ENCODE measurements at places on chromosomes 4 and X.

DNA sequence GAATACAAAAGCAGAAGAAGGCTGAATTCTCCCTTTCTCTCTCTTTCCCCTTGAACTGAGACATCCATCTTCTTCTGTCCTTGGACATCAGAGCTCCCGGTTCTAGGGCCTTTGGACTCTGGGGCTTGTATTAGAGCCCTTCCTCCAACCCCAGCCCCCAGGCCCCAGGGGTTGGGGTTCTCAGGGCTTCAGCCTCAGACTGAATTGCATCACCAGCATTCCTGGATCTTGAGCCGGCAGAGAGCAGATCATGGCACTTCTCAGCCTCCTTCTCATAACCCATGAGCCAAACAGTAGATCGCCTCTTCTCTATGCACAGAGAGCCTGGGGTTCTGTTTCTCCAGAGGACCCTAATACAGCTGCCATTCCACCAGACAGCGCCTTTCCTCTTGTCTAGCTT is 25.3 kb upstream of the CLDN24 start:
- peaks cover 42% of the 10 kb centered on the region for H3K27me3 ChIP-seq
- DNase-seq, result no peak
- H3K4me3 ChIP-seq, result no peak overlapping the region
- H3K27ac ChIP-seq, result no peak overlapping the region
- H3K36me3 ChIP-seq, result no peaks in the 10 kb centered on the region

GRCh38 chr4:66157594-66157993 is 487.3 kb upstream of the EPHA5 start:
- no peaks in the 10 kb centered on the region for H3K27me3 ChIP-seq
- no peak overlapping the region for H3K27ac ChIP-seq
- H3K4me3 ChIP-seq, result no peak overlapping the region
- H3K4me1 ChIP-seq, result no peaks in the 10 kb centered on the region
- no peaks in the 10 kb centered on the region for H3K36me3 ChIP-seq

DNA sequence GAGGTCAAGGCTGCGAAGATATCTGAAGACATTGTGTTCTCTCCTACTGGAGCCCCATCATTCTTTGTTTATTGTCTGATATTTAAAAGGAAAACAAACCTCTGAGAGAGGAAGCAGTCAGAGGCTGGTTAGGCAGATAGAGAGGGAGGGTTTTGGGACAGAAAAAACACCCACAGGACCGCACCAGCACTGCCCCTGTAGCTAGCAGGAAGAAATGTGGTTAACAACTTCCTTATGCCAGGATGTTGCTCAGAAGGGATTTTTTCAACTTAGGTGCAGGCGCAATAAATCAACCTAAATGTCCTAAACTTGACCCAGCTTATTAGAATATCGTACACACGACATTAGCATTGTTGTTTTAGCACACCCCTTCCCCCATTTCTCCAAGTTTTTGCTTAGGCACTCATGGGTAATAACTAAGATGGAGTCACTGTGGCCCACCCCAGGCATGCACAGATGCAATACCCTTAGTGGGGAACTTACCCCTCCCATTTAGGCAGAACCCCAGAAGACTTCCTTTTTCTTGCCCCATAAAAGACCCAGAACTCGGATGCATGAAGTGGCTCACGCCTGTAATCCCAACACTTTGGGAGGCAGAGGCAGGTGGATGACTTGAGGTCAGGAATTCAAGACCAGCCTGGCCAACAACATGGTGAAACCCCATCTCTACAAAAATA is 2.8 kb upstream of the ZNF718 start:
- H3K27ac ChIP-seq, result peak overlapping the region; percentile 47
- peaks cover 30% of the 10 kb centered on the region for H3K4me1 ChIP-seq
- H3K4me3 ChIP-seq, result peak overlapping the region; percentile 27
- peaks cover 25% of the 10 kb centered on the region for H3K36me3 ChIP-seq

GRCh38 chrX:105753411-105753810 is 68.9 kb upstream of the NRK start:
- H3K27ac ChIP-seq, result no peak overlapping the region
- H3K27me3 ChIP-seq, result no peaks in the 10 kb centered on the region
- H3K4me1 ChIP-seq, result no peaks in the 10 kb centered on the region

DNA sequence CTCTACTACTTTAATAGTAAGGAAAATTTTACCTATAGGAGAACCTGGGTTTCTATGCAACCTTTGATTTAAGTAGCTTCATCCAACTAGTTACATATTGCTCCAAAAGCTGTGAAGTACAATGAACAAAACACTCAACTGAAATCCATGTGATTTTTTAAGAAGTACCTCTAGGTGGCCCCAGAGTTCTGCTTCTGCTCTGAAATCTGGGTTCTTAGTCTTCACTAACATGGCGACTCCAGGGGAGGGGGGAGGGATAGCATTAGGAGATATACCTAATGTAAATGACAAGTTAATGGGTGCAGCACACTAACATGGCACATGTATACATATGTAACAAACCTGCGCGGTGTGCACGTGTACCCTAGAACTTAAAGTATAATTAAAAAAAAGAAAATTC is 73.4 kb upstream of the MAGEB2 start:
- no peaks in the 10 kb centered on the region for H3K27me3 ChIP-seq
- no peak for DNase-seq
- H3K4me1 ChIP-seq, result no peaks in the 10 kb centered on the region
- no peak overlapping the region for H3K4me3 ChIP-seq
- H3K36me3 ChIP-seq, result no peaks in the 10 kb centered on the region

- H3K4me3 ChIP-seq, result no peak overlapping the region
- no peak for DNase-seq
- no peaks in the 10 kb centered on the region for H3K36me3 ChIP-seq
- no peaks in the 10 kb centered on the region for H3K4me1 ChIP-seq
- no peaks in the 10 kb centered on the region for H3K27me3 ChIP-seq
Measured at GRCh38 chr4:168569066-168569930, 72.4 kb downstream of the PALLD start.

DNA sequence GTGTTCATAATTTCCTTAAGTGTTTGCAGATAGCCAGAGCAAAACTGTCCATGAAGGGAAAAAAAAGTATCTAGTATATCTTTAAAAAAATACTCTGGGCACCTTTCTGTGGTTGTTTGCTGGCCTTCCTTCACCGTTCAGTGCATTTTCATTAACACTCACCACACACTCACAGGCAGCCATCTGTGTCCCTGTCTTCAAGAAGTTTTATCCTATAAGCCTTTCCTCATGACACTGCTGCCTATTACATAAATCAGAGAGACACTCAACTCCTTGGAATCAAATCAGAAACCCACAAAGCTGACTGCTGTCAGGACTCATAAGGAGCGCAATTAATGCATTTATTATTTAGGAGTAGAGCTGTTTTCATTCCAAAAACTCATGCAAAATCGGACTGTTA is 1720.2 kb downstream of the PCDH7 start:
- no peaks in the 10 kb centered on the region for H3K36me3 ChIP-seq
- H3K4me1 ChIP-seq, result no peaks in the 10 kb centered on the region
- H3K4me3 ChIP-seq, result no peak overlapping the region
- H3K27ac ChIP-seq, result no peak overlapping the region
- no peaks in the 10 kb centered on the region for H3K27me3 ChIP-seq
- DNase-seq, result no peak

DNA sequence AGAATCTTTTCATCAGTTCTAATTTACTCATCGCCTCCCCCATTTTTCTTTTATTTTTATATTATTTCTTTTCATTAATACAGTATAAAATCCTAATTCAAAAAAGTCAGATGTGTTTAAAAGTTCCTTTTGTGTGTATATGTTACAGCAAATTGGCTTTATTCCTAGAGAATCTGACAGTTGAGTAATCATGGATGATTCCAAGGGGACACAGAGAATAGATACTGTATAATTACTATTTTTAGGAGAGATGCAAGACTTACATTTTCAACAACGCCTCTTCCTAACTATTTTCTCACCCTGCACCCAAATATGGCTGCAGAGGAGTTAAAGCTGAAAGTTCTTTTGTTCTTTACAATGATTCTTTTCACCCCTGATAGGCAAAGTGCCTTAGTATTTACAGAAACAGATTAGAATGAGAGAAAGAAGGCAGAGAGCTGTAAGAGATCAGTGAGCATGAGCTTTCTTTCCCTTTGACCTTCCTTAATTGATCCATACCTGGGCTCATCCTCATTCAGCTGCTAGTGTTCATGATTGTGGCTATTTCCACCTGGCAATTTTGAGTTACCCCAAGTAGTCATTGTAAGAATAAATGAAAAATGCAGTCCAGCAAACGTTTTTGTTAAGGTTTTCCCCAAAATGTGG is 210.8 kb downstream of the SLC4A4 start:
- H3K27me3 ChIP-seq, result no peaks in the 10 kb centered on the region
- no peaks in the 10 kb centered on the region for H3K4me1 ChIP-seq
- H3K4me3 ChIP-seq, result no peak overlapping the region
- no peak overlapping the region for H3K27ac ChIP-seq

GRCh38 chr4:143586080-143586479 is 72.6 kb downstream of the SMARCA5 start:
- no peaks in the 10 kb centered on the region for H3K4me1 ChIP-seq
- peak overlapping the region; percentile 5 for H3K27ac ChIP-seq
- peaks cover 24% of the 10 kb centered on the region for H3K36me3 ChIP-seq
- no peaks in the 10 kb centered on the region for H3K27me3 ChIP-seq
- no peak overlapping the region for H3K4me3 ChIP-seq
- DNase-seq, result no peak

GRCh38 chr4:76882630-76883029 is 15.3 kb downstream of the SOWAHB start:
- H3K27ac ChIP-seq, result no peak overlapping the region
- H3K27me3 ChIP-seq, result peaks cover 23% of the 10 kb centered on the region
- DNase-seq, result no peak

GRCh38 chr4:149755969-149756368 is 59.7 kb downstream of the IQCM start:
- no peaks in the 10 kb centered on the region for H3K27me3 ChIP-seq
- H3K27ac ChIP-seq, result no peak overlapping the region
- no peak overlapping the region for H3K4me3 ChIP-seq
- no peaks in the 10 kb centered on the region for H3K4me1 ChIP-seq
- DNase-seq, result no peak

GRCh38 chr4:37603070-37603468 is 83.1 kb downstream of the RELL1 start:
- no peak overlapping the region for H3K27ac ChIP-seq
- H3K4me3 ChIP-seq, result no peak overlapping the region
- DNase-seq, result peak; percentile 57

GRCh38 chrX:78643874-78644273 is 15.3 kb downstream of the RTL3 start:
- H3K27me3 ChIP-seq, result peaks cover 16% of the 10 kb centered on the region
- H3K36me3 ChIP-seq, result peaks cover 8% of the 10 kb centered on the region
- H3K27ac ChIP-seq, result no peak overlapping the region
- no peak overlapping the region for H3K4me3 ChIP-seq

DNA sequence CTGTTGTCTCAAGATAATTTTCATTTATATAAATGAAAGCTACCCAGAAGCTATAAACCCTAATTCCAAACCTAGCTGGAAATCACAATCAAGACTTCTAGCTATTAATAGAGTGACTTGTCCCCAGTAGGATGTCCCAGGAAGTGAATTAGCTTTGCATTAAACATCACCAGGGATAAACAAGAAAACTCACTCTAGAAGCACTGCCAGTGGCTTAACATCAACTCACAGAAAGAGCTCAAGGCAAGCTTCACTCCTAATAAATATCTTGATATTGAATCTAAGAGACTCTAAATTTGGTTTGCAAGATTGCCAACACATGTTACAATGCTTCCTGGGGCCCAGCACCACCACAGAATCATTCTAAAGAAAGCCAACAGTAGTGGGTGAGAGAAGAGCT is 468.7 kb upstream of the FAM241A start:
- no peak overlapping the region for H3K4me3 ChIP-seq
- H3K27ac ChIP-seq, result no peak overlapping the region
- H3K4me1 ChIP-seq, result no peaks in the 10 kb centered on the region
- no peaks in the 10 kb centered on the region for H3K36me3 ChIP-seq
- no peaks in the 10 kb centered on the region for H3K27me3 ChIP-seq

DNA sequence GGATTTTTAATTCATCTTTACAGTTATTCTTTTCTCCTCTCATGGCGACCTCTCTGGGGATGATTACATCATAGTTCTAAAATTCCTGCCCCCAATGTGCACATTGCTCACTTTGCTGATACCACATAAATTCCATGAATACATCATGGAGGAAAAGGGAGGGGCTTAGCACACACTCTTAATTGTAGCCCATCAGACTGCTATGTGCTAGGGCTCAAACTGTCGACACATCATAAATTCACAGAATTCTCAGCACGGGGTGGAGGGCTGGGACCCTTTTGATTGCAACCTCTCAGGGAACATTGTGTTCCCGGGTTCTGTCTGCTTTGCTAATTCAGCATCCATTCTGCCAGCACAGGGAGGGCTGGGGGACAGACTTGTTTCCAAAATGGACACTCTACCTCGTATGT is 592.9 kb downstream of the BCOR start:
- no peak for DNase-seq
- H3K4me3 ChIP-seq, result no peak overlapping the region
- no peaks in the 10 kb centered on the region for H3K36me3 ChIP-seq
- peaks cover 4% of the 10 kb centered on the region for H3K4me1 ChIP-seq

- H3K27ac ChIP-seq, result no peak overlapping the region
- DNase-seq, result no peak
- H3K4me3 ChIP-seq, result no peak overlapping the region
- no peaks in the 10 kb centered on the region for H3K36me3 ChIP-seq
Measured at GRCh38 chr4:71832049-71832448, 48.2 kb upstream of the GC start.

DNA sequence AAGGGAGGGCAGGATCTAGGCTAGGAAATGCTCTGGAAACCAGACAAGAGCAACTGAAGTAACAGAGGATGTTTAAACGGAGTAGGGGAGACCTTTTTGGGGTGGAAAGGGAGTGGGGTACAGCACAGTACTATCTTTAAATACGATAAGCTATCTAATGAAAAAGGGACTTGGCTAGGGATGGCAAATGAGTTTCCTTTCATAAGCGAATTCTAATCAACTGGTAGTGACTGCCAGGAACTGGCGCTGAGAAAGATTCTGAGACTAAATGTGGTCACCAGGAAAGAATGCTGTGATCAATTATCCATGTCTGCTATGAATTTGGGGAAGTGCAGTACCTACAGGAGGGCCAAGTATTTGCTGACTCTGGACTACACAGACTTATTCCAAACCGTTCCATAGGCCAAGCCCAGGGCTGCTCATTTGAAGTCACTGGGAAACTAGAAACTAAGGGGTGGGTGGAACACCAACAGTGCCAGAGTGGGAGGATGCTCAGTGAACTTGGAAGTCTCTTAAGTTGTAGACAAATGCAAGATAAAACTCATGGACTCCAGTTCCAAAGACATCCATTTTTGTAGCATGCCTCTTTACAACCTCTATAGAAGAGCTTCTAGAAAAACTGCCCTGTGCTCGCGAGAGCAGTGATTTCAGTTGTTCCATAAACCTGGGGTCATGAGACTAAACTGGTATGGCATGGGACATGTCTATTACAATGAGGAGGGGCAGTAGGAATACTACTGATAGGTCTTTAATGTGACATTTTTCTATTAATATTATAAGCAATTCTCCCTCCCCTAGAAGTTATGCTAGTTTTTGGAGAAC is 2.0 kb downstream of the TRAPPC2 start:
- DNase-seq, result no peak
- H3K36me3 ChIP-seq, result peaks cover 38% of the 10 kb centered on the region
- no peak overlapping the region for H3K27ac ChIP-seq
- no peak overlapping the region for H3K4me3 ChIP-seq

GRCh38 chr4:4502694-4503311 is 39.0 kb downstream of the STX18 start:
- no peak for DNase-seq
- no peak overlapping the region for H3K27ac ChIP-seq
- H3K27me3 ChIP-seq, result no peaks in the 10 kb centered on the region
- peaks cover 9% of the 10 kb centered on the region for H3K4me1 ChIP-seq
